Activated T-helper 1 cell treated with Interleukin-2 at 50 U/mL for 16 hours (primary cell): ENCODE measurements at places on chromosomes 2 and 18.

- peak; percentile 42 for DNase-seq
Measured at GRCh38 chr2:54570925-54571694, 115.0 kb downstream of the SPTBN1 start.

DNA sequence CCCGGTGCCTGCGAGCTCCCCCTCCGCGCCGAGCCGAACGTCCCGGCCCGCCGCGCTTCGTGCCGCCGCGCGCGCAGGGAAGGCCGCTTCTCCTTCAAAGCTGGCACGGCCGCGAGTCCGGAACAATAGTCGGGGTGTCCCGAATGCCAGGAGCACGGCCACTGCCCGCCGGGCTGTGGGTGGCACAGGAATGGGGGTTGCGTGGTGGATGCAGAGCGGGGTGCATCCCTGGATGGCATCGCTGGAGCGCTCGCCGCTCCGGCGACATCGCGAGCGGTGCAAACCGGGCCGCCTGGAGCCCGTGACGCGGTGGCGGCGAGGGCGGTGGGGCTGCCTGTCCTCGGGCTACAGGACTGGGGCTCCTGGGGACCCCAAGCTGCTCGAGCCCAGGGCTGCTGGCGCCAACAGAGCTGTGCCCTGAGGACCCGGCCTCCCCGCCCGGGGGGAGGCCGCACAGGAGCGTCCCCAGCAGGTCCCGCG, 1.1 kb upstream of the SATB2 start:
- DNase-seq: no peak

DNA sequence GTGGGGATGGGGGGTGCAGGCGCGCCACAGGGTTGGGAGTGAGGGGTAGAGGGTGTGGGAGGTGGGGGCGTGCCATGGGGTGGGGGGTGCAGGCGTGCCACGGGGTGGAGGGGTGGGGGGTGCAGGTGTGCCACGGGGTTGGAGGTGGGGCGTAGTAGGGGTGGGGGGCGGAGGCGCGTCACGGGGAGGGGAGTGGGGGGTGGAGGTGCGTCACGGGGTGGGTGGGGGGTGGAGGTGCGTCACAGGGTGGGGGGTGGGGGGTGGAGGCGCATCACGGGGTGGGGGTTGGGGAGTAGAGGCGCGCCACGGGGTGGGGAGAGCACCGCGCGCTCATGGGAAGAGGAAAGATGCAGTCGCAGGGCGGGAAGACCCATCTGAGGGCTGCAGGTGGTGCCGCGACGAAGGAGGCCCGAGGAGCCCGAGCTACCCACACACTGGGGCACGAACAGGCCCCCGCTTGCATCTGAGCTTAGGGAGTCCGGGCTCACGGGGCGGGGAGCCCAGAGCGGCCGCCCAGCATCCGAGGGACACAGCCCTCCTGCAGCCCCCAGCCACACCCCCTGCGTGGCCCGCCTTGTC, 37.5 kb downstream of the SNED1 start:
- peak; percentile 39 for DNase-seq

DNA sequence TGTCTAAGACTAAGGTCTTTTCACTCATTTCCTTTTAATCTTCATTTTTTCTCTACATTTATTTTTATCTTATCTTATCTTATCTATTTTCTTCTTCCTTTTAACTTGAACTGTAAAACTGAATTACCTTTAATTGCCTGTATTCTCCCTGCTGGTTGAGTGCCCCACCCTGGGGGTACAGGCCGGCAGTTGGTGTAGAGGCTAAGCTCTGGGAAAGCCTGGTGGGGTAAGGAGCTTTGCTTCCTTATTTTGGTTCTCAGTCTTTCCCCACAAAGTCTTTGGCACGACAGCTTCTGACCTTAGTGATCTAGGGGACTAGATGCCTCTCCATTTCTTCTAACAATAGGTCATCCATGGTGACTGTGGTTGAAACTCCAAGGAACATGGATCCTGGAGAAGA, 26.8 kb upstream of the HAAO start:
- DNase-seq: no peak
